Stimulated activated CD4-positive, alpha-beta T cell treated with anti-CD3 and anti-CD28 coated beads, Interleukin-1b, Interleukin-23, amount 100 ng/mL, for 1 hour (primary cell): ENCODE measurements at places on chromosomes 4 and X.

- no peak for DNase-seq
These were observed 1607.4 kb downstream of the C4orf33 start for GRCh38 chr4:130703211-130703935.

GRCh38 chrX:71181558-71181909, 36.9 kb downstream of the NLGN3 start:
- DNase-seq: no peak

DNA sequence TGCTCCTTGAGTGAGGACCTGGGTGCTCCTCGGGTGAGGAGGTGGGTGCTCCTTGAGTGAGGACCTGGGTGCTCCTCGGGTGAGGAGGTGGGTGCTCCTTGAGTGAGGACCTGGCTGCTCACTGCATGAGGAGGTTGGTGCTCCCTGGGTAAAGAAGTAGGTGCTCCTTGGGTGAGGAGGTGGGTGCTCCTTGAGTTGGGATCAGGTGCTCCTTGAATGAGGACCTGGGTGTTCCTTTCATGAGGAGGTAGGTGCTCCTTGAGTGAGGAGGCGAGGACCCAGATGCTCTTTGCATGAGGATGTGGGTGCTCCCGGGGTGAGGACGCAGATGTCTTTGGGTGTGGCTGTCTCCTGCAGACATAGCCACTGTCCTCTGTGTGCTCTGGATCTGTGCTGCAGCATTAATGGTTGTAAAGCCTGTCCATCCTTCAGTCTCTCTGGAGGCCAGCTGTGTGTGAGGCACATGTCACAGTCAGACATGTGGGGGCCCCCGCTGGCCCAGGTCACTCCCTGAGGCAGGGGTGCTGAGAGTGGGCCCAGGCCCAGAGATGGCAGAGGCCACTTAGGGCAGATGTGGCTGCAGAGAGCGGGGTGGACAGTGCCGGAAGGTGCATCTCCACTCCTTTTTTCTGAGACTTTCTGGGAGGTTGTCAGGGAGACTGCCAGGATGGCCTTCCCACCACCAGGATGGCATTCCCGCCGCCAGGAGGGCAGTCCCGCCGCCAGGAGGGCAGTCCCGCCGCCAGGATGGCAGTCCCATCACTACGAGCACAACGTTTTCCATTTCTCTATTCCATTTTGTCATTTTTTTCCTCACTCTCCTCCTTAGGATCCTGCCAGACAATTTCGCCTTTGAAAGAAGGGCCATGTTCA, 101.8 kb downstream of the HMX1 start:
- no peak for DNase-seq

- DNase-seq: no peak
These were observed 66.9 kb upstream of the PCDH7 start for GRCh38 chr4:30653291-30653690.

- DNase-seq: no peak
These were observed 123.2 kb downstream of the ELOVL6 start for GRCh38 chr4:110075083-110075738.

GRCh38 chr4:152283801-152284470, 252.0 kb downstream of the FBXW7 start:
- no peak for DNase-seq

DNA sequence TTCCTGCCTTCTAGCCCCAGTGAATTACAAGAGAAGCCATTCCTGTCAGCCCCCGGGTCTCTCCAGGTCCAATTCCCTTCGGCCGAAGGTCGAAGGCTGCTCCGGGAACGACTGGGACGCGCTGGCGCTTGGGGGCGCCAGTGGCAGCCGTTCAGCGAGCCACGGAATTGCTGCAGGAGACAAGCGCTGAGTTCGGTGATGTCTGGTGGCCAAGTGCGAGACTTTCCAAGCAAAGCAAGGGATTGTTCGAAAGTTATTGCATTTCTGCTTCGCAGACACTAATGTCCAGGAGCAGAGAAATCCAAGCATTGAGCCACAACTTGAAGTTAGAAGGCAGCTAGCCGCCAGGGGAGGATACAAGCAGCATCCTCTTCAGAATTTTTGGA, 1.1 kb upstream of the DKK2 start:
- no peak for DNase-seq

- no peak for DNase-seq
These were observed 1203.1 kb downstream of the PCDH18 start for GRCh38 chr4:136329042-136329662.

DNA sequence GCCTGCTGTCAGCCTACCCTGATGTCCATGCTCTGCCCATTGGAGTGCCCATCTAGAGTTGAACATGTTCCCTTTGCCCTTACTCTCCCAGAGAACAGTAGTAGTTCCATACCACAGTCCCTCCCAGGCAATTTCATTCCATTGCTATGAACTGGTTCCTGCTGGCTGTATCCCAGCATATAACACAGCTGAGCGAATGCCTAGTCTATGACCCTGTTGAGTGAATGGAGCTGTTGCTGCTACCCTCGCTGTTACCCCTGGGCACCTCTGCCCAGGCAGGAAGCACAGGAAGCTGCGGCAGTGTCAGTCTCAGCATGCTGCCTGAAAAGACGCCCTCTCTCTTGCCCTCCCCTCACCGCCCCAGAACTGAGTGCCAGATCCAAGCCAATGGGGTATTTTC, 73.3 kb downstream of the SOX3 start:
- no peak for DNase-seq

DNA sequence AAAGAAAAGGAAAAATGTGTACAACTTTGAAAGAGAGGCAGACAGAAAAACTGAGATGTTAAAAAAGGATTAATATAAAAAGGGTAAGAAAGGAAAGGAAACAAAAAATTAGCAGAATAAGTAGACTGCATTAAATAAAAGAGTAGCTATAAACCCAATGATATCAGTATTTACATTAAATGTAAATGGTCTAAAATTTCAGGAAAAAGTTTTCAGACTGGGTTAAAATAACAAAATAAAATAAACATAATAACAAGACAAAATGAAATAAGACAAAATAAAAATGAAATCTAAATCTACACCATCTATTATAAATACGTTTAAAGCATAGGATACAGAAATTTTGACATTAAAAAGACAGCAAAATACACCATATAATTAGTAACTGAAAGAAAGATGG, 199.0 kb downstream of the HTR2C start:
- no peak for DNase-seq

DNA sequence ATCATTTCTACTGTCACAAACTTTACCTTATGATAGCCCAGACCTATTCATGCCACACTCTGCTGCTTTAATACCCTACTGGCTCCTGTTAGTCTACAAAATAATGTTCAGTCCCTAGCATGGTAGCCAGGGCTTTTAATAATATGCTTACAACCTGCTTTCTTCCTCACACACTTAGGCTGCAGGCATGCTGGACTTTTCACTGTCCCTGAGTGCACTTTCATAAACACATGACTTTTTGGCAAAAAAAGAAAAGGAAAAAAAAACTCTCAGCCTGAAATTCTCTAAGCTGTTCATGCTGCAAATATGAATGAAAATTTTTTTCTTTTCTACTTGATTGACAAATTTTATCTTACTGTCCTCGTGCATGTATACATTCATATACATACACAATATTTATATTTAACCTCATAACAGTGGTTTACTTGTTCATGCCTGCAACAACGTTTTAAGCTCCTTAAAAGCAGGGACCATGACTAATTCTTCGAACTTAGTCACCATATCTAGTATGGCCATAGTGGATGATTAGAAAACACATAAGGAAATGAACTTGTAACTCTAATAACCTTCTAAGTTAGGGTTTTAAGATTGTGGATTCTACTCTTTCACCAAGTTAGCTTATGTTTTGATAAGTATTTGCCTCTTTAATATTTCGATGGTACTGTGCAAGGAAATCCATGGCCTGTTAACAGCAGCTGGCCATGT, 229.5 kb downstream of the SPCS3 start:
- no peak for DNase-seq

GRCh38 chrX:107384397-107385105, 64.9 kb upstream of the FRMPD3 start:
- DNase-seq: no peak

DNA sequence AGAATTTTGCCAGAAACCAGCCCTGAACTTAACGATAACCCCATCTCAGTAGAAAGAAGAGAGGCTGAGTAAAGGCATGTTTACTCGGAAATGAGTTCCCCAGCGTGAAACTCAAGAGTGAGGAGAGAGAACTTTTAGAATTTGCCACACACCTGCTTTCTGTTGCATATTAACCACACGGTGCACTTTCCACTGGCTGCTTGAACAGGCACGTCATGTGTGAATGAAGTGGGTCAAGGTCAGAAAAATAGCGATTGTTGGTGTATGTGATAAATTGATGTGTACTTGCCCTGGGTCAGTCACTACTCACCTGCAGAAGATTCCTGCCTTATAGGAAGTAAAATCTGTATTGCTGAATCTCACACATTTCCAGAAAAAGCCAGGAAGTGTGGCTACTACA, 395.7 kb downstream of the TRIML1 start:
- no peak for DNase-seq

DNA sequence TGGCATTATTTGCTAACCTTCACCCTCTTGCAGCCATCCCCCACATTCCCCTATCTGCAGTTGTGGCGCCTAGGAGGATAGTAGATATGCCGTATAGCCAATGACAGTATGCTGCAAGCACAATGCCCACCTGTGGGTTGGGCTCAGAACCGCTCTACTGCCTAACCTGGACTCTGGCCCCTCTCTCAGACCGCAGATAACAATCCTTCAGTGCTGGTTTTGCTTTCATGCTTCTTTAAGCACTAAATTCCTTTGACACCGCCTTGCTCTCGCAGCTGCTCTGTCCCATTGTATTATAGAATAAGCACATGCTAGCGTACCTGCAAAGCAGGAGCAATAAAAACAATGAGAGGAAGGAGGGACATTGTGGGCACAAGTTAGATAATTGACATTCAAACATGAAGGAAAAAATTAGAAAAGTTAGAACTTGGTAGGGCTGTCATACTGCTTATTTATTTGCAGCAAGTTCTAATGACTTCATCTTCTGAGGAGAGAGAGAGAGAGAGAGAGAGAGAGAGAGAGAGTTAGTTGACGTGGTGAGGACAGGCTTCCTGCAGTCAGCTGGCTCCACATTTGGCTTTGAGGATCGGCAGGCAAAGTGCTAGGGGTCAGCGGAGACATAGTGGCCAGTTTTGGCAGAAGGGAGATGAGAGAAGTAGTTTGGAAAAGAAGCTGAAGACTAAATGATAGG, 55.8 kb downstream of the WWC2 start:
- no peak for DNase-seq

- no peak for DNase-seq
These were observed 9.7 kb upstream of the SH3KBP1 start for GRCh38 chrX:19897091-19897490.

DNA sequence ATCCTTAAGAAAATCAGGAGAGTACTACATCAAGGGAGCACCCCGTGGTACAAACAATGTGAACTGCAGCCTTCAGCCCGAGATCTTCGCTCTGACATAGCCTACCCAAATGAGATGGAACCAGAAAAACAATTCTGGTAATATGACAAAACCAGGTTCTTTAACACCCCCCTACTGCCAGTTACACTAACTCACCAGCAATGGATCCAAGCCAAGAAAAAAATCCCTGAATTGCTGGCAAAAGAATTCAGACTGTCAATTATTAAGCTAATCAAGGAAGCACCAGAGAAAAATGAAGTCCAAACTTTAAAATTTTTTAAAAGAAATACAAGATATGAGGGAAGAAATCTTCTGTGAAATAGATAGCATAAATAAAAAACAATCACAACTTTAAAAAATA, 101.7 kb upstream of the KLF8 start:
- no peak for DNase-seq

DNA sequence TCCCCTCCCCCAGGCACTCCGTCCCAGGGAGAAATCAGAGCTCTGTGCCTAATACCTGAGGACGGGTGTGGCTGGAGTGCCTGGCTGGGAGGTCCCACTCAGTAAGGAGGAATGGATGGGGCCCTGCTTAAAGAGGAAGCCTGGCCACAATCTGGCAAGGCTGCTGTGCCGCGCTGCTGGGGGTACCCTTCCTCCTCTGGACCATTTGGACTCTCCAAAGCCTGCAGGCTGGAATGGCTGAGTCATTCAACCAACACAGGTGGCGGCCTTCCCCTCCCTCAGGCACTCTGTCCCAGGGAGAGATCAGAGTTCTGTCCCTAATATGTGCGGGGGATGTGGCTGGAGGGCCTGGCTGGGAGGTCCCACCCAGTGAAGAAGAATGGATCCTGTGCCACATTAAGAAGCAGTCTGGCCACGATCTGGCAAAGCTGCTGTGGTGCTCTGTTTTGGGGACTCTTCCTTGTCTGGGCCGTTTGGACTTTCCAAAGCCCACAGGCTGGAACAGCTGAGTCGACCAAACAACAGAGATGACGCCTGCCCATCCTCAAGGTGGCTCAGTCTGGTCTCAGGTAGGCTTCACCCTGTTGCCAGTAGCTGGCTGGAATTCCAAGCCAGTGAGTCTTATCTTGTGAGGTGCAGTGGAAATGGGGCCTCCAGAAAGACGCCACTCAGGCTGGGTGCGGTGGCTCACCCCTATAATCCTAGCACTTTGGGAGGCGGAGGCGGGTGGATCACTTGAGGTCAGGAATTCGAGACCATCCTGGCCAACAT, 127.3 kb upstream of the HUWE1 start:
- DNase-seq: no peak

GRCh38 chr4:40662962-40663604, 33.4 kb upstream of the RBM47 start:
- no peak for DNase-seq

DNA sequence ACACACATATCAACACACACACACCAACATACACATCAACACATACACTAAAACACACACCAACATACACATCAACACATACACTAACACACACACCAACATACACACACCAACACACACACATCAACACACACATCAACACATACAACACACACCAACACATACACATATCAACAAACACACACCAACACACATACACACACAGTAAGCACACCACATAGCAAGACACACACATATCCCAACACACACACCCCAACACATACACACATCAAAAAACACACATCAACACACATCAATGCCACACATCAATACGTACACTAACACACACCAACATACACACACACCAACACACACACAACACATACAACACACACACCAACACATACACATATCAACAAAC, 40.9 kb upstream of the MAN2B2 start:
- DNase-seq: no peak

- DNase-seq: no peak
These were observed 17.4 kb downstream of the IRAK1 start for GRCh38 chrX:154002215-154002719.

GRCh38 chr4:86670756-86671155, 76.6 kb downstream of the PTPN13 start:
- no peak for DNase-seq

DNA sequence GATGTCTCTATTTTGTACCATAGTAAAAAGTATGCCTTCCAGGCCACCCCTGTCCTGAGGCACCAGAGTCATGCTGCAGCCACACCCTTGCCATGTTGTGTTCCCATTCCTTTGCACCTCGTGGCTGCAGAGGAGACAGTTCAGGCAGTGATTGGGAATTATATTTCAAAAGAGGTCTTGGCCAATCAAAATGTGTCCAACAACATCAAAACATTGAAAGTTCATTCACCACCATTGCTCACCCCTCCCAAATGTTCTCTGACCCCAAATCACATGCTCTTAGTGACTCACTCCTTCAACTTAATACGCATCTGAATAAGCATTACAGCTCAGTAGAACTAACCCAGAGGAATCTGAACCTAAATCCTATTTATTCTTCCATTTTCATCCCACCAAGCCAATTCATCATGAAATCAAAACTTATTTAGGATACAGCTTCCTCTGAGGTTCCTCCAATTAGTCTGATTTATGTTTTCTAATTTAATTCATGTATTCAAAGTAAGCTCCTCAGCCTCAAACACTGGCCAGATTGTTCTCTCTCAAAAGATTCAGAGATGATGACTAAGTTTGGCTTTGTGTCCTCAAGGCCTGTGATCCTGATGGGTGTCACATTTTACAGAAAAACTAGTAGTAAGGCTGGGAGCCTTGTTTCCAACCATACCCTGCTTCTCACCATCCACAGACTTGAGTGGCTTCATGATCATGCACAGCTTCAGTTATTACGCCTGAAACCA, 323.2 kb upstream of the INTU start:
- no peak for DNase-seq
